ENCODE measurements at places on chromosomes 4 and X.
A peak's percentile ranks its signal among the peaks of the same experiment; 100 is the strongest.

DNA sequence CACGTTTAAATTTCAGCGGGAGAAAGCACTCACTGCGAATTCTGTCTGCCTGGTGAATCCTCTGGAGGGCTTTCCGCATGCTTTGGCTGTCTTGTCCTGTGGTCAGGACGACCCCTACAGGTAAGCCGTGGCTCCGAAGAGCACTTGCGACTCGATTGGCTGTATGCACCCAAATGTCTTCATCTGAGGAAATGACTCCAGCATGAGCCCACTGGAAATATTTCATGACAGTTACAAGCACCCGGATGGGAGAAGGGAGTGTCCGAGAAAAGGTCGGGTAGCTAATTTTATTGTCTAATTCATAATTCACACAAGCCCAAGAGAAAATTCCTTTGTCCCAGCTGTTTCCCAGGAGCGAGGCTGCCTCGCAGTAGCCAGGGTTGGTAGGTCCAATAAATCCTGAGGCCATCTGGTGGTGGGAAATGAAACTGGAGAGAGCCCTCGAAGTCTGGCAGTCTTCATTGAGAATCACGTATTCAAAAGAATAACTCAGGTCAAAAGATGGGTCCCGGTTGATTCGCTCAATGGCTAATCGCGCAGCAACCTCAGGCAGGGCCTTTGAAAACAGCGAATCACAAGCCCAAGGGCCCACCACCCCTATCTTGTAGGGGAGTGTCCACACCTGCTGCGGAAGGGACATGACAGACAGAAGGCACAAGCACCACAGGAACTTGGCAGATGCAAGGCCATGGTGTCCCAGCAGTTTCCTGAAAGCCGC is 6.6 kb downstream of the GUCY2F start:
- H3K4me1 ChIP-seq = peaks cover 2% of the 10 kb centered on the region
- H3K4me3 ChIP-seq = no peak overlapping the region
- no peak for DNase-seq
- H3K36me3 ChIP-seq = no peaks in the 10 kb centered on the region

DNA sequence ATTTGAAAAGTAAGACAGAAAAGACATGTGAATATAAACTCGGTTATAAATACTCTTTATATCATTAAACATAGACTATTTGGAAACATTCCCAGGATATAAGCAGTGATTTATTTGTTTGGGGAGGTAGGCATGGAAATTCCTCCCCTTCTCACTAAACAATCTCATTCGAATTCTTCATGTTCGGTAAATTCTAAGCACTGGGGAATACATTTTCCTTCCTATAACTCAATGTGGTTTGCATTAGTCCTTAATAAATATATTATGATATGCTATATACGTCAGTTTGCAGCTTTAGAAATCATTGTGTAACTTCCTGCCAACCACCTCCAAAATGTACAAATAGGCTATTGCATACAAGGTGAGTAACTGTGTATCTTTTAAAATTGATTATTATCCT is 99.6 kb downstream of the UGT8 start:
- DNase-seq = no peak
- peaks cover 2% of the 10 kb centered on the region for H3K4me1 ChIP-seq
- no peak overlapping the region for H3K4me3 ChIP-seq
- no peak overlapping the region for H3K27ac ChIP-seq
- H3K36me3 ChIP-seq = no peaks in the 10 kb centered on the region

- no peak overlapping the region for H3K4me3 ChIP-seq
- H3K36me3 ChIP-seq = no peaks in the 10 kb centered on the region
- no peak for DNase-seq
- H3K4me1 ChIP-seq = peaks cover 10% of the 10 kb centered on the region
- H3K27me3 ChIP-seq = peaks cover 51% of the 10 kb centered on the region
These were observed 67.1 kb upstream of the PSAPL1 start for GRCh38 chr4:7501873-7502272.

GRCh38 chr4:102441978-102442911 is 58.9 kb upstream of the NFKB1 start:
- peaks cover 3% of the 10 kb centered on the region for H3K4me1 ChIP-seq
- H3K36me3 ChIP-seq = no peaks in the 10 kb centered on the region
- H3K27me3 ChIP-seq = no peaks in the 10 kb centered on the region
- DNase-seq = no peak
- H3K4me3 ChIP-seq = no peak overlapping the region

- no peak overlapping the region for H3K27ac ChIP-seq
- no peak for DNase-seq
- no peak overlapping the region for H3K4me3 ChIP-seq
- H3K36me3 ChIP-seq = no peaks in the 10 kb centered on the region
- H3K27me3 ChIP-seq = no peaks in the 10 kb centered on the region
These were observed 11.0 kb upstream of the VCX3B start for GRCh38 chrX:8453611-8454010.

DNA sequence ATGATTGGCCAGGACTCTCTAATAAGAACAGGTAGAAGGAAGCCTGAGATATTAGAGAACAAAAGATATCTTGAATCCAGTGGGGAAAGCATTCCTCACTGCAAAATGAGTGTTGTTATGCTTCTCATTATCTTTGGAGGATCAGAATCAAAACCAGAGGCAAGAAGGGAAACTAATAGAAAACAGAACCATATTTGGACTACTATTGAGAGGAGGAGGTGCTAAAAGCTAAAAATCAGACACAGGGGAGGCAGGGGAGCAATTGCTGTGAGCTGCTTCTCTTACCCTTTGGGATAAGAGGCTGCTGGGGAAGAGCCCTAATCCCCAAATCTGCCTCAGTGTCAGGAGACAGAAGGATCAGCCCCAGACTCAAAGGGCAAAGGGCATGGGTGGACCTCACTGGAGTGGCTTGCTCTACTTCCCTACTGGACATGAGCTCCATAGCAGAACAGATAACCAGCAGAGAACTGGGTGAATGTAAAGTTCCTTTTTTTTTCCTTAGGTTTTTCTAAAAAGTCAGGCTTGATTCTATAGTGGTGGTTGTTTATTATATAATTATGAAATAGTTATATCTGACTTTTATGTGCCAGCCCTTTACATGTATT is 60.1 kb downstream of the SEPTIN11 start:
- DNase-seq = no peak
- H3K27me3 ChIP-seq = no peaks in the 10 kb centered on the region
- no peak overlapping the region for H3K4me3 ChIP-seq

- peaks cover 2% of the 10 kb centered on the region for H3K4me1 ChIP-seq
- H3K27me3 ChIP-seq = peaks cover 5% of the 10 kb centered on the region
- H3K27ac ChIP-seq = no peak overlapping the region
- H3K36me3 ChIP-seq = no peaks in the 10 kb centered on the region
These were observed 15.6 kb upstream of the MAMLD1 start for GRCh38 chrX:150347471-150347870.

DNA sequence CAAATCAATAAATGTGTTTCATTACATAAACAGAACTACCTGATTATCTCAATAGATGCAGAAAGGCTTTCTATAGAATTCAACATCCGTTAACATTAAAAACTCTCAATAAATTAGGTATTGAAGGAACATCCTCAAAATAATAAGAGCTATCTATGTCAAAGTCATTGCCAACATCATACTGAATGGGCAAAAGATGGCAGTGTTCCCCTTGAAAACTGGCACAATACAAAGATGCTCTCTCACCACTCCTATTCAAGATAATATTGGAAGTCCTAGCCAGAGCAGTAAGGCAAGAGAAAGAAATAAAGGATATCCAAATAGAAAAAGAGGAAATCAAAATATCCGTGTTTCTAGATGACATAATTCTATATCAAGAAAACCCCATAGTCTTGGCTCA is 466.4 kb downstream of the MAGEE1 start:
- no peaks in the 10 kb centered on the region for H3K36me3 ChIP-seq
- no peak for DNase-seq
- no peak overlapping the region for H3K4me3 ChIP-seq
- H3K4me1 ChIP-seq = no peaks in the 10 kb centered on the region
- H3K27ac ChIP-seq = no peak overlapping the region
- H3K27me3 ChIP-seq = no peaks in the 10 kb centered on the region

GRCh38 chr4:98203332-98204235 is 57.6 kb upstream of the RAP1GDS1 start:
- H3K4me3 ChIP-seq = peak overlapping the region; percentile 74
- peak overlapping the region; percentile 67 for H3K27ac ChIP-seq
- H3K27me3 ChIP-seq = no peaks in the 10 kb centered on the region

- no peaks in the 10 kb centered on the region for H3K36me3 ChIP-seq
- H3K4me3 ChIP-seq = no peak overlapping the region
- H3K4me1 ChIP-seq = no peaks in the 10 kb centered on the region
- no peak overlapping the region for H3K27ac ChIP-seq
- DNase-seq = no peak
These were observed 48.3 kb upstream of the NAP1L2 start for GRCh38 chrX:73262991-73263390.

DNA sequence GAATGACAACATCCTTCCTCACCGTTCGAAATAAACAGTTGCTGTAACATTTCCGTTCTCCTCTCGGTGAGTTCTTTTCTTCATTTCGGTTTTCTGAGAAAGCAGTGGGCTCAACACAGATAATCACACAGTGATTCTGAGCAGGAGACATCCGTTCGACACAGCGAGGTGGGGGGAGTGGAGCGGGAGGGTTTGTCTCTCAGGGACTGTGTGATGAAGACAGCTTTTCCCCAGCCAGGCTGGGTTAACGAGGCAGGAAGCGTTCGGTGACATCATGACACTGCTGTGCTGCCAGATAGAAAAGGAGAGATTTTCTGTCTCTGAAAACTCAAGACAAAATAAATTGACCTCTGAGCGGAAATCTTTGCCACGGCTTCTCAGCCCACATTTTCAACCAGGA is 119.3 kb downstream of the CRLF2 start:
- no peak overlapping the region for H3K4me3 ChIP-seq
- H3K4me1 ChIP-seq = peaks cover 2% of the 10 kb centered on the region
- H3K27ac ChIP-seq = no peak overlapping the region
- no peaks in the 10 kb centered on the region for H3K27me3 ChIP-seq
- DNase-seq = no peak
- no peaks in the 10 kb centered on the region for H3K36me3 ChIP-seq

DNA sequence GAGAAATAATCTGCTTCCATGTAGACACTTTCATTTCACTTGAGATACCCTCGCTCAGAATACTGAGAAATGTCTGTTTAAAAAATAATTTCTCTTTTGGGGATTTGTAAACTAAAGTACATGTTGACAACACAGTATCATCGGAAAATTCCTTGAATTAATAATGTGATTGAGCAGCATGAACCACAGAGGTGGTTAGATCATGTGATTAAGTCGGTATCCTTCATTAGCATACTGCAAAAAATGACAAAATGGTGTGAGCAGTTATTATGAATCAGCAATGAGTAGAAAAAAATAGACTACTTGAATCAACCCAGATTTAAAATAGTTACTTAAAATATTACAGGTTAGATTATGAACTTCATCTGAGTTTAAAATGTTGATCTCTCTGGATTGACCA is 14.1 kb downstream of the MAP7D3 start:
- no peak for DNase-seq
- no peak overlapping the region for H3K4me3 ChIP-seq
- no peak overlapping the region for H3K27ac ChIP-seq

DNA sequence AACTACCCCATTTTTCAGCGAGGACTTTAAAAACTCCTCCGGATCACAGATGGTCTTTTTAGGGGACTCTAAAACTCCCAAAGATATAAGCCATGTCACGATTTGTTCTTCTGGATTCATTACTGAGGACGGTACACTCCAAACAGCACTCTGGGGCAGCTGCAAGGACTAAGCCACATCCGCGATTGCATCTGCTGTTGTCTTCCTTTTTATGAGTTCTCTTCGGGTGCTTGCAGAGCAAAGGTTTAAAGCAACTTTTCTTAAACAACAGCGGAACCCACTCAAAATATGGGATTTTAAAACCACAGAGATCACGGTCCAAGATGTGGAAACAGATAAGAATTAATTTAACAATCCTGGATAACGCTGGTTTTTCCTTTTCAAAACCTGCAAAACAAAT is at the start of gene ARHGEF6:
Gene ARHGEF6, minus strand, starts transcription at position 170 of the 400 bp plus-strand sequence. Its CDS starts 50 bp downstream, at position 120.
- no peaks in the 10 kb centered on the region for H3K27me3 ChIP-seq
- peak within 1 kb of the TSS; percentile 94 for H3K4me3 ChIP-seq

DNA sequence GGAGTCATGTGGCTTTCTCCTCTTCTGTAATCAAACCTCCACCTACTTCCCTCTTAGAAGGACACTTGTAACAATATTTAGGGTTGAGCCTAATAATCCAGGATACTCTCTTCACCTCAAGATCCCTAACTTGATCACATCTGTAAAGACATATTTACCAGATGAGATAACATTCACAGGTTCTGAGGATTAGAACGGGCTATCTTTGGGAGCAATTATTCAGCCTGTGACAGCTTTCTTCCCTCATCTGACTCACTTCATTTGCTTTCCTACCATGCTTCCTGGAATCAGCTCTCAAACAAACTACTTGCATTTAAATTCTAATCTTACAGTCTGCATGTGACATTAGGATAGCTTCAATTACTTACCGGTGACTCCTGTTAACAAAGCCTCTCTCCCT is 133.5 kb upstream of the NDST3 start:
- no peak for DNase-seq
- no peaks in the 10 kb centered on the region for H3K4me1 ChIP-seq
- H3K27me3 ChIP-seq = no peaks in the 10 kb centered on the region
- H3K27ac ChIP-seq = no peak overlapping the region
- H3K36me3 ChIP-seq = no peaks in the 10 kb centered on the region

DNA sequence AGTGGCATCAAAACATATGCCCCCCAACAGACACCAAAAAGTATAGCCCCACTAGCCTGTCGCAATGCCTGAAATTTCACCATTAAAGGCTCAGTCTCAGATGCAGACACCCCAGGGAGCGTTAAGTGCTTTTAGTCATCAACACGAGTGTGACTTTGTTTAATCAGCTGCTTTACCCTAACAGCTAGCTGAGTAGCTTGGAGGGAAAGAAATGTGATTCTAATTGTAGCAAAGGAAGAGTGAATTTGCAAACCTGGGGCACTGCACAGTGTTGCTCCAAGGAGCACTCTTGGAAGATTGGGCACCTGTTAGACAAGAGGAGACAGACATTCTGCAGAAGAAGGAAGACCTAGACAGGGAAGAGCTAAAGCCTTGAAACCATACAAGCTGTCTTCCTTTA is 145.1 kb downstream of the BEND2 start:
- H3K36me3 ChIP-seq = no peaks in the 10 kb centered on the region
- H3K4me1 ChIP-seq = no peaks in the 10 kb centered on the region
- no peak overlapping the region for H3K4me3 ChIP-seq

GRCh38 chr4:156390599-156391324 is 437.1 kb upstream of the CTSO start:
- H3K4me1 ChIP-seq = no peaks in the 10 kb centered on the region
- H3K27me3 ChIP-seq = no peaks in the 10 kb centered on the region
- H3K27ac ChIP-seq = no peak overlapping the region
- H3K36me3 ChIP-seq = no peaks in the 10 kb centered on the region

DNA sequence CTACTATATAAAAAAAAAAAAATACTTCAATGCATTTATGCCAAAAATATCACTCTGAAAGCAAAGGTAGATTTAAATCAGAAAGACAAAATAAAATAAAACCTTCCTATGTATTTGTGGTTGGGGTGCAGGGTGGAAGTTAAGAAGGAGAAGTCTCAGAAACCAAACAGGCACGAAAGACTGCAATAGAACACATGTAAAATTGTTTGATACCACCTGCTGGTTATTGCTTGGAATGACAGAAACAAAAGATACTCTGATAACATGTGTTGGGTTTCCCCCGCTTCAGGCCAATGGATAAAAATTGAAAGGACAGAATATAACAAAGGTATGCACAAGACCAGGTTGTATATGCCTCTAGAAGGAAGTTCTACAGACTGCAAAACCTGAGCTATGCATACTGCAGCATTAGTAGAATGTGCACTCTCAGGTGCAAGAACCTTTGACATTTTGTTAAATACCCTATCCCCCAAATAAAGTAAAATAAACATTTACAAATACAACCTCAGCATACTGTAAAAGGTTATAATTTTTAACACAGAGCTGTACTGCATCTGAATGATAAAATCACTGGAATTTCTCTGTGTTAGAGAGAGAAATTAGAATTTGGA is 118.8 kb downstream of the GABRA2 start:
- H3K4me1 ChIP-seq = no peaks in the 10 kb centered on the region
- H3K27ac ChIP-seq = no peak overlapping the region
- no peaks in the 10 kb centered on the region for H3K36me3 ChIP-seq
- H3K4me3 ChIP-seq = no peak overlapping the region
